ENCODE measurements at places on chromosomes 4 and X.
A peak's percentile ranks its signal among the peaks of the same experiment; 100 is the strongest.

GRCh38 chrX:125439194-125439849 lies 119.7 kb downstream of the TEX13C start:
- no peak for DNase-seq

GRCh38 chr4:92215476-92215875 lies 88.3 kb upstream of the GRID2 start:
- DNase-seq: no peak

DNA sequence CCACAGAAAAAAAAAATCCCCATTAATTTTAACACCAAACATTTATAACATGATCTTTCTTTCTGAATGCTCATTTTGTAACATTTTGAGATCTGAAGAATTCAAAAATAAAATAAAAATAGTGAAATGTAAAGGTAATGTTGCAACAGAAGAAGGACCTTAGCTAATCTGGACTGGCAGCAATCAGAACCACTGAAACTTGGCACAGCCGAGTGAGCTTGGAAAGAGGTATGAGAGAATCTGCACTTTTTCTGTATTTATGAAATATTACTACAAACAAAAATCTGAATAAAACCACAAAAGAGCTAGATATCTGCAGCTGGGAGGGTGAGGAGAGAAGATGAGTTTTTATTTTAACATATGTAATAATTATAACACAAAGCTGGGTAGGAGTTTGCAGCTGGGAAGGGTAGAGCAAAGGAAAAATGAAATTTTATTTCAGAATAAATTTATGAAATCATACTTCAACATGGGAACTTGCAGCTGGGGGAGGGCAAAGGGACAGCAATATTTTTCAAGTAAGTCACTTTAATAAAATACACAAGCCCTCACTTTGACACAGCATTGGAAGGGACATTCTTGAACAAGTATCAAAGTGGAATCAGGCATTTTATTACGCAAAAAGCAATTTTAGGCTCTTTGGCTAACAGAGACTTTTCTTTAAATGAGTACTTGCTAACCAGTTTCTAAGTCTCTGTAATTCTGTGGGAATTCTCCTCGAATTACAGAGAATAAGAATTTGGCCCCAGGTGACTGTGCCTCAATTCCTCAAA lies 26.7 kb downstream of the DKK2 start:
- no peak for DNase-seq

DNA sequence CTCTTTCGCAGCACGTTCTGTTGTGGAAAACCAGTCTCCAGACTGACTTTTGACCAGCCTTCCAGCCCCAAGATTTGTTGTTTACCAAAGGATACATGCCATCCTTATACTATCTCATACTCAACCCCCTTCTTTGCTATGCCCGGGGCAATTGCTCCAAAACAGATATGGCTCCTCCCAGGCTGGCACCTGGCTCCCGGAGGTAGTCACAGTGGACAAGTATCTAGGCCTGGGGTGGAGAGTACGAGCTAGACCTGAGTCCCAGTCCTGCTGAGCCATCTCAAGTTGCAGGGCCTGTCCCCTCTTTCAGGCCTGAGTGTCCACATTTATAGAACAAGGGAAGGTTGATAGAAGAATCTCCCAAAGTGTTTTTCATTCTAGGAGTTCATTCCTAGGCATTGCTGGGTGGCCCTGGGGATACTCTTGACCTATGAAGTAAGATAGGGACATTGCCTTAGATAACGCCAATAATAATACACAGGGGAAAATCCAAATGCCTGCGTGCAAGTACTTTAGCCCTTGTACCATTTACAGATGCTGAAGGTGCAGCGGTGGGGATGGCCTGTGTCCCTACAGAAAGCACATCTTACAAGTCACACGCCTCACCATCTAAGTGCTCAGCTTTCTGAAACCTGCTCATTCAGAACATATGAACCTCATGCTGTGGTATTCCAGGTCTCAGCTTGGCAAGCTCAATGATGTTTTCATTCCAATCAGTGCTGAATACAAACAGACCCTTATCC lies 136.7 kb upstream of the MAMLD1 start:
- no peak for DNase-seq

DNA sequence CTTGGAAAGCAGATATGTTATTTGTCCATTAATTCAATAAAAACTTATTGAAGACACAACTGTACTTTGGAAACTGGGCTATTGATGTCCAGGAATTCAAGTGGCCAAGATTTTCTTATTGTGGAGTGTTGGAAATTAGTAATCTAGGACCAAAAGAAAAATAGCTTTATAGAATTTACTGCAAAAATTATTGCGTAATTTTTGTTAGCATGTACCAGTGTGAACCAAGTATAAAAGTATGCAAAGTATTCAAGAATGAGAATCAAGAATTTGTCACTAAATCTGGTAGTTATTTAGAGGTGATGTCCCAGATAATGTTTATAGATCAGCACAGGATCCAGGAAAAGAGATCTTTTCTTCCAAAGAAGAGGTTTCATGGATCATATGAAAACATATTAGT lies 468.9 kb upstream of the CTSO start:
- no peak for DNase-seq

DNA sequence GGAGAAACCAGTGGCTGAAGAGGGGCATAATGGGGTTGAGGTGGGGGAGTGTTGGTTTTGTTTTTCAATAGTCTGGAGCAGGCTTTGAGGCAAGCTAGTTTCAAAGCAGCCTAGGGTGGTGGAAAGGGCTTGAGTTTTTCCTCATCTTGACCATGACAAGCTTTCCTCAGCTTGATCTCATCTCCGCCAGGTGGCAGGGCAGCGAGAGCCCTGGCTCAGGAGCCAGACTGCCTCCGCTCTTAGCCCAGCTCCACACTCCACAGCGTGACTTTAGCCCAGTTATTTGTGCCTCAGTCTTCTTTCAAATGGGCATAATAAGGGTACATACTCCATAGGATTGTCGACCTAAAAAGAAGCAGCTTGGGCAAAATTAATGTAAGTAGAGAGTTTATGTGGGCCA lies 29.9 kb upstream of the SOWAHD start:
- no peak for DNase-seq

DNA sequence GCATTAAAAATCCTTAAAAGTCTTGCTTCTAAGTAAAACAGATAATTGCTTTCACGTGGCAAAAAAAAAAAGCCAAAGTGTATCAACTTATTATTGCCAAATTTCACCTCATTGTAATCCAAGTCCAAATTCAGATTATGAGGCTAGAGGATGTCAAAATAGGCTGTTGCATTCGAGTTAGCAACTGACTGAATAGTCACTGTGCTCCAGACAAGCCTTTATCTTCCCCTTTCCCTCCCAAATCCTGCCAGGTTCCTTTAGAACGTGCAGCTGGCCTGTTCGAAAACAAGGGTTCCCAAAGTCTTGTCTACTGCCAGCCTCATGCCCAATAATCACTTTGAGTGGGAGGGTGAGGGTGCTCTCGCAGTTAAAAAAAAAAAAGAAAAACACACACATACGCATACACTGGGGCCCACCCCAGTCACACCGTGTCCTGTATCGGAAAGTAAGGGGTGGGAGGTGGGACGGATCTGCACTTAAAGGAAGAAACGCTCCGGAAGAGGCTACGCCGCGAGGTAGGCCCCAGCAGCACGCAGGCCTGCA lies 603 bp downstream of the MAD2L1 start:
- DNase-seq: no peak

DNA sequence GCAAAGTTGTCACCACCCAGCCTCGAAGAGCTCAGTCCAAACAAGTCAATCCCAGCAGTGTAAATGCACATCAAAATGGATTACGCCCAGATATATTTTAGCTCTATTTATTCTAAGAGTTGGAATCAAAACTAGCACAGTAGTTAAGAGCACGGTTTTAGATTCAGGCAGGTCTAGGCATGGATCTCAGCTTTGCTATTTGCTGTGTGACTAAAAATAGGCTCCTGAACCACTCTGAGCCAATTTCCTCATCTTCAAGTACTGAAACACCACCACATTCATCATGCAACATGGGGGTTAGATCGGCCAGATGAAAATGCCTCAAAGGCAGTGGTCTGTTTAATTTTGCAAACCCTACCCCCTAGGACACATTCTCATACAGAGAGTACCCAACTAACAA lies 55.9 kb upstream of the FGFBP2 start:
- DNase-seq: no peak

DNA sequence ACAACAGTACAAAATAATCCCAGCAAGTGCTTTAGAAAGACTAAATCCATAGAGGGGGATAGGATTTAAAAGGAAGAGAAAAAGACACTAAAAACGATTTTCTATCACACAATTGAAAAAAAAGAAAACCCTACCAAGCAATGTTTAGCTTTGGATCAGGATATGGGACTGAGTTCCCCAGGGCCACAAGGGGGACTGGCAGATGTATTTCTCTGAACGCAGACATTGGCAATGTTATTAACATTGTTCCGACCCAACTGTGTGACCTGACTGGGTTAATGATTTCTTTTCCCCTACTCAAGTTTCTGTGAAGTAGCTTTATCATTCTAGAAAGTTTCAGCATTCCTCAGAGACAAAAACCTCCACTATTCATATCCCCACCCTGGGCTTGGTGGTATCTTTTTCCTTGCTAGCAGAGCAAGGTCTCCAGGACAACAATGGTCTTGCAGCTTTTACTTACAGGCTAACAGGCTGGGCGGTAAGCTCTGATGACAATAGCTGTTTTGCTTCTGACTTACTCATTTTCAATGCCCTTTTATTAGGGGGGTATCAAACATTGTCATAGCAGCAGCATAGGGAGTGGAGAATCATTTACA lies 25.8 kb downstream of the SLC7A11 start:
- no peak for DNase-seq

- no peak for DNase-seq
Observed at GRCh38 chrX:124555036-124555595, 208.8 kb downstream of the SH2D1A start.

DNA sequence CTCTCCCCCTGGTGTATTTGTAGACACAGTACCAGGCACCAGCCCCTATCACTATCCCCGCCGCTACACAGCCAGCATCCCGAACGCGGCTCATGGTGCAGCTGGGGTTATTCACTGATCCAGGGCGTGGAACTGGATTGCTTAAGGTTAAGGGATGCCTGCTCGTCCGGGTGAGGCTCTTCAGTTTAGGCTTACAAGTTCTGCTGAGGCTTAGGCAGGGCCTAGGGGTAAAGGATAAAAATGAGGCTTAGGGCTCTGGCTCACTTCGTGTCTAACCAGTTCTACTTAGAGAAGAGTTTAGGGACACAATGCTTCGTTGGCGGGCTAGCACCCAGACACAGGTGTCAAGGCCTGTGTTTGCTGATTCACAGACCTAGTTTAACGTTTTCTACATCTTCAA lies 2.2 kb downstream of the ARMCX2 start:
- no peak for DNase-seq

DNA sequence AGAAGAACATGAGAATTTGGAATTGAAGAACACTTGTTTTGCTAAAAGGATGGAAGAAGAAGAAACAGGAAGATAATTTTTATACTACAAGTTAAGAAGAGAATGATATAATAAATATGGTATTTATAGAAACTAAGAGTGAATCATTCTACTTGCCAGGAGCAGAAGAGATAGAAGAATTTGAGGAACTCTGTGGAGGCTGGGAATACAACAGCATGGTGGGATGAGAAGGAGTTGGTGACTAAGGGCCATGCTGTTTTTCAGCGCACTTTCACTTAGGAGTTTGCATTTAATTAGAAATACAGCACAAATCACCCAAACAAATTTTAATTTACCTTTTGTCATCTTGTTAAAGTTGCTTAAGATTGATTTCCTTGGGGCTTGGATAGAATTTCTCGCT lies 20.5 kb downstream of the HADH start:
- DNase-seq: no peak

- DNase-seq: no peak
Observed at GRCh38 chrX:43595931-43596330, 60.2 kb upstream of the MAOA start.

GRCh38 chr4:36551697-36552214 lies 270.3 kb downstream of the DTHD1 start:
- no peak for DNase-seq

DNA sequence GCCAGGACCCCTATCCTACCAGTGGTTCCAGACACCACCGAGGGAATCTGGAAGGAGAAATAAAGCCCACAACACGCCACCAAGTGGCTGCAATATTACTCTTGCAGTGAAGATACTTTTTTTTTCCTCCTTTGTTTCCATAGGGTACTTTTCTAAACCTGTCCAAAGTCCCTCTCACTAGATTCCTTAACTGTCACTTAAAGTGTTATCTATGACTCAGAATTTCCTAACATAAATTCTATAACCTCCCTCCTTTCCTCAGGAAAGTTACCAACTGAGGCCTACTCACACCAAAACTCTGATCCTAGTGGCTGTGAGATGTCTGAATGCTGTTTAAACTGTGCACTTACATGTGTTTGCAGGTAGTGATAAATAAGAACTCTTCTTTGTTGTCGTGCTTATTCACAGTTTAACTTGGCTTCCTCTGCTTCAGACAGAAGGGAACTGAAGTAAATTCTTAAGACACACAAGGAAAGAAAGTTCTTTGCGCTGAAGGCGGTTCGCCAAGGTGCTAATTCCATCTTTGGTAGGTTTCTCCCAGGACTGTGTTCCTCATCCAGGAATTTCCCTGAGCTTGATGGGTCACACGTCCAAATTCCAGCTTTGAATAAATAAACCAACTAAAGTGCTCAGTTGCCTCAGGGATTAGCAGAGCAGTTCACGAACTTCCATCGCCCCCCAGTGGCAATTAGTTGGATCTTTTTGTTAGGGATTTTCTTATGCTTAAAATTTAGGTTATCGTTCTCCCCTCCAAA lies 10.7 kb upstream of the HCCS start:
- peak; percentile 44 for DNase-seq

DNA sequence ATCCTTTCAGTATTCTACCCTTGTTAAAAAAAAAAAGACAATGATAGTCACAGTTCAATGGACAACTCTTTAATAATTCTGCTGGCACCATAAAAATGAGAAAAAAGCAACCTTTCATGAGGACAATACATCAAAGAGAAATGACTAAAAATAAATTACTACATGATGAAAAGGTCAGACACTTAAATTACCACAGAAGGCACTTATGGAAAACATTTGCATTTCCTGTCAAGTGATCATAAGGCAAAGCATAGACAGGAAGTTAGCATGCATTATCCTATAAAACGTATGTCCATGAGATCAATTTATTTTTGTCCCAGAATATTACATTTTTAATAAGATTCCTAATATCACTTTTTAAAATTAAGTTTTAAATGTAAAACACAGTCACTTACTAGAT lies 303.8 kb downstream of the SPOCK3 start:
- no peak for DNase-seq

DNA sequence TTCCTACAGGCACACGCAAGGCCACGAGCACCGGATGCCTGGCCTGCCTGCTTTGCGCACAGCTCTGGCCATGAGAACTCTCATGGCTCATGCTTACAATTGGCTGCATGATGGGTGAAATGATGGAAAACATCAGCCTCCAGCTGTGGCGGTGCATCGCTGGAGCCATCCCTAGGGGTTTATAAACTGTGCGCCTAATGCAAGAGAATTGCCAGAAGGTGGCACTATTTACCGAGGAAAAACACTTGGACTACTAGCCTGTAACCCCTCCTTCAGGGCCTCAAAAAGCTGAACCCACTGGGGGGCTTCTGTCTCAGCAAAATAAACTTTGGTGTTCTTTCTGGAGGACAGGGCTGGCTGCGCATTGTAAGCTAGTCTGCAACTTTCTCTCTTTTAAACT lies 51.9 kb downstream of the PHKA2 start:
- DNase-seq: peak; percentile 33
